ENCODE measurements at places on chromosomes 1 and 21.
A peak's percentile ranks its signal among the peaks of the same experiment; 100 is the strongest.

GRCh38 chr1:239178961-239179360 is 207.4 kb upstream of the CHRM3 start:
- no peak for DNase-seq

DNA sequence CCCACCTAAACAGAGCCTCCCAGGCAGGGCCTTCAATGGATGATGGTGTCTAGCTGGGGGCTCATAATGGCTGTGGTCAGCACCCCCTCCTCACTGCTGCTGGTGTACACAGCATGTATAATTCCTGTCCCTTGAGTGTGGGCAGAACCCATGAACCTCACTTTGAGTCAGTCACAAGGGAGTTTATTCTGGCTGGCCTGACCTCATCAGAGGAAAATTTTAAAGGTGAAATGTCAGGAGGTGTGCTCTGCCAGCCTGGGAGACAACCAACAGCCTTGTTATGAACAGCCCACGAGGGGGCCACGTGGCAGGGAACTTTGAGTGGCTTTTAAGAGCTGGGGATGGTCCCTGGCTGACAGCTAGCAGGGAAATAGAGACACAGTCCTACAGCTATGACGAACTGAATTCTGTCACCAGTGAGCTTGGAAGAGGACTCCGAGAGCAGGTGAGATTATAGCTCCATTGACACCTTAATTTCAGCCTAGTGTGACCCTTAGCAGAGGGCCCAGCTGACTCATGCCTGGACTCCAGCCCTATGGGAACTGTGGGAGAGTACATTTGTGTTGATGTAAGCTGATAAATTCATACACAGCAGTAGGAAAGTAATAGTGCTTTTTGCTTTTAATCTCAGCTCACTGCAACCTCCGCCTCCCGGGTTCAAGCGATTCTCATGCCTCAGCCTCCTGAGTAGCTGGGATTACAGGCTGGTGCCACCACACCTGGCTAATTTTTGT is 73.5 kb upstream of the RUNX3 start:
- no peak for DNase-seq

DNA sequence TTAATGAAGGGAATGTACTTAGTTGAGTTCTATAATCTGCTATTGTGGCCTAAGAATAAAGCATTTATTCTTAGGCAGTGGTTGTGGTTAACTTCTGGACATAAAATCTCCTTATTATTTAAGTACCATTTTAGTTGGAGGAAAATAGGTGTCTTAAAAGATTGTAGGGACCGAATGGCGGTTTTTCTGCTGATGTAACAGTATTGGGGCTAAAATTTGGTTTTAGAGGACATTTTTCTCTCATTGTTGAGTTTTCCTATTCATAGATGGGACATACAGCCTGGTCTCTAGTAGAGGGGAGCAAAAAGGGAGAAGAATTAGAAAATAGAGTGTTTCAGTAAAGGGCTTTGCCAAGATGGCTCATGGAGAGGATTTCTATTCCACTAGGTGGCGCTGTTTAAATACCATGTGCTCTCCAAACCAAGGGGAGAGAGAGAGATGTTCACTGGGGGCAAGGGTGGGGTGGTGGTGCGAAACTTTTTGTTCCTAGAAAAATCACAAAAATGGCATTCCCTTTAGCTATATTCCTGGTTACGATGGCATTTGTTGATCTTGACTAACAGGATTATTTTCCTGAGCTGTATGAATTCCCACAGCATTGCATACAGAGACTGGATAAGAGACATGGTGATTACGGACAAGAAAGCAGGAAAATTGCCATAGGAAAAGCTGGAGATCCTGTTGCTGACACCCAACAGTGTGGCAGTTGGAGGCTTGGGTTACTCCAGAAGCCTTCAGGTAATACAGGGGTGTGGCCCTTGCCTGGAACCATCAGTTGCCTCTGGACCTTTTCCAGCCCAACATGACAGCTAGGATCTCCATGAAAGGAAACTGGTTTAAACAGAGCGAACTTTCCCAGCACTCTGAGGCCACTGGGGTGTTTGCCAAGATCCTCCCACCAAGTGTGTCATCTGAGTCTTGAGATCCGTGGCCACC is 18.2 kb upstream of the FCGR2A start:
- DNase-seq = no peak

GRCh38 chr21:38175306-38175705 is 81.5 kb upstream of the KCNJ15 start:
- no peak for DNase-seq

- DNase-seq = no peak
These were observed 411.6 kb downstream of the MATN1 start for GRCh38 chr1:30311749-30312148.

GRCh38 chr1:29282924-29283803 is 46.8 kb downstream of the PTPRU start:
- DNase-seq = no peak

GRCh38 chr1:15504436-15504835 is 19.6 kb downstream of the CASP9 start:
- DNase-seq = no peak

- DNase-seq = no peak
These were observed 459.8 kb downstream of the KCNT2 start for GRCh38 chr1:196148367-196148970.

GRCh38 chr1:7149080-7149838 is 364.0 kb downstream of the CAMTA1 start:
- DNase-seq = no peak

GRCh38 chr1:177306981-177307380 is 136.2 kb downstream of the BRINP2 start:
- DNase-seq = no peak

GRCh38 chr1:48105165-48105564 is 108.0 kb upstream of the TRABD2B start:
- DNase-seq = no peak

DNA sequence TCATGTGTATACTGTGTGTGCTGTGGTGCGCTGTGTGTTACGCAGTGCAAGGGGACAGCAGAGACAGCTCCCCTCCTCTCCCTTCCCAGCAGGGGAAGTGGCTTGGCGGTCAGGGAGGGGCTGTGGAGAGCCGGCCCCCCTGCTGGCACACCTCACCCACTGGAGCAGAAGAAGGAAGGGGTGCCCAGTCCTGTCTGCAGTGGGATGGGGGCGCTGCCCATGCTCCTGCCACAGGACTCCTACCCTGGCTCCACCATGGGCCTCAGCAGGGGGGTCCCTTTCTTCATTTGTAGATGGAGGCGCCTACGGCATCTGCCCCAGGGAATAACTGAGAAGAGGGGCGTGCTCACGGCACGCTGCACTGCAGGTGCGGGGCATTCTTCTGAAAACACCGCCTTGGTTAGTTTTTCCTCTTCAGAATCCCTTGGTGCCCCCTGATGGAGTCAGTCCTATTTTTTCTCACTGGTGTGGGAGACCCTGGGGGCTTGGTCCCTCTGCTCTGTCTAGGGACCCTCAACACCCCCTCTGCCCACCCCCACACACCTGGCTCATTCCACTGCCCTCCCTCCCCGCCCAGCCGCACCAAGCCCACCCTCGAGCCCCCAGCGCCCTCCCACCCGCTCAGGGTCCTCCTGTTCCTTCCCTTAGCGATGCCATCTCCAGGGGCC is 13.8 kb upstream of the LDLRAP1 start:
- DNase-seq = no peak

- no peak for DNase-seq
These were observed 10.0 kb downstream of the ARMH1 start for GRCh38 chr1:44684525-44684924.

DNA sequence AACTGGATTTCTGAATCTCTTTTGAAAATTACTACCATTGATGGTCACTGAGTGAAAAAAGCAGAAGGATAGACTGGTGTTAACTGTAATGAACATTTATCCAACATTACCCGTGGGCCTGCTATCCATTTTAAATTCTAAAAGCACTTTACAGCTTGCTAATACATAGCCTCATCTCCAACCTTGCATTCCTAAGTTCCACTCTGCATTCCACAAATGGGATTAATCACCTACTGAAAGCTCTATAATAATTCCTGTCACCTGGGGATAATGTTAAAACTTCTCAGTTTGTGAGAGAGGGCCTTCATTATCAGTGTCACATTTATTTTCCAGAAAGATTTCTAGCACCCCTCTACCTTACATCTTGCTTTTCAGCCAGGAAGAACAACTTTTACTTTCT is 38.2 kb downstream of the PTPRC start:
- DNase-seq = no peak

GRCh38 chr1:186255266-186255665 is 119.8 kb downstream of the TPR start:
- DNase-seq = no peak

DNA sequence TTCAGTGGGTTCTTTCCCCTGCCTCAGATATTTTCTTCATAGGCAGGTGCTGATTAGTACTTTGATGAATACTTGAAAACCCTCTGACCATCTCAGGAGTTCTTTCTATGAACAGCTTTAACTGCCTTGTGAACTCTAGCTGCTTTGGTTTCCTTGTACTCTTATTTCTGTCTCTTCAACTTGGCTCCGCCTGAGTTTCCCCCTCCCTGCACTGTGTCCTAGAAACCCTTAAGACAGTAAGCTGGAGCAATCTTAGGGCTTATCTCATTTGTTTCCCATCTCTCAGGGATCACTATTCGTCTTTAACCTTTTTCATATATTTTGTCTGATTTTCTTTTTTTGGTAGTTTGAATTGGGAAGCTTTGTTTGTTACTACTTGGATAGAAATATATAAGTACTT is 99.1 kb downstream of the PKN2 start:
- no peak for DNase-seq

DNA sequence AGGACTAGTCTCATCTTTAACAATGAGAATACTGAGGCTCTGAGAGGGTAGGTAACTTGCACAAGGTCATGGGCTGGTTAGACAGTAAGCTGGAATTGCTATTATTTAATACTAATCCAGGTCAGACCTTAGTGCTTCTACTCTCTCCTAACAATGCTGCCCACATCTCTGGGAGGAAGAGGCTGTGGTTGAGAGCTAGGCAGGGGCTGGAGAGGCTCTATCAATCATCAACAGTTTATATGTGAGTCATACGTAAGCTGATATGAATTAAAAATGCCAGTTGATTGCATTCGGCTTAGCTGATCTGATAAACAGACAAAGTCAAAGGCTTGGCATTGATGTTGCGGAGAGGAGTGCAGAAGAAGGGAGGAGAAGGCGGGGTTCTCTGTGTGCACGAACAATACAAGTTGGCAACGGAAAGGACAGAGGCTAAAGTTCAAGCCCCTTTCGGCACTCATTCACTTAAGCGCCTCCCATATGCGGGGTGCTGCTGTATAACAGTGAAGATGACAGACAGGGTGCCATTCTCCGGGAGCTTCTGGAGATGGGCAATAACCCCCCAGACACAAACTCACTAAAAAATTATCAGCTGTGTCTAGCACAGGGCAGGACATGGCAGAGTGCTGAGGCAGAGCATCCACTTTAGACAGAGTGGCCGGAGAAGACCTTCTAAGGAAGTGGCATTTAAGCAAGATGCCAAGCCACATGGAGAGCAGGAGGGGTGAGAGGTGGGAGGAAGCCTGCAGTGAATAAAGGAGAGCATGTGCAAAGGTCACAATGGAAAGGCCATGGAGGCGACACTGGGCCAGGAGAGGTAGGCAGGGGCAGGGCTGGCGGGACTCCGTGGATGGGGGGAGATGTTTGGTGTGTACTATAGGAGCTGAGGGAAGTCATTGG is 195.2 kb downstream of the ZSCAN20 start:
- no peak for DNase-seq

DNA sequence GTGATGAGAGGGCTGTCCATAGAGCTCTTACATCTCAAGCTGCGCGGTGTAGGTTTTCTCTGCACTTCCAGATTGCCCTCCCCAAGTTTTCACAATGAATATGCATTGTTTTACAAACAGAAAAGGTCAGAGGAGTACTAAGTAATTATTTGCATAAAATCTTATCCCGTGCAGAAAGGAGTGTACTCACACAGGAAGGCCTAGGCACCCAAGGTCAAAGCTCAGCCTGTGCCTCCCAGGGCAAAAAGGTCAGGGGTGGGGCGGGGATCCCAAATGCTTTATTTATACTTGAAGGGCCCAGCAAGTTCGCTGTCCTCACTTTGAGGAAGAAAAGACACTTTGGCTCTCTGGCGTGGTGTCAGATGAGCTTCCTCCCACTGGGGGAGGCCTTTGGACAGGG is 10.3 kb upstream of the KCNE1 start:
- DNase-seq = no peak

GRCh38 chr1:202164271-202165037 is 4.1 kb upstream of the PTPN7 start:
- DNase-seq = peak; percentile 74

DNA sequence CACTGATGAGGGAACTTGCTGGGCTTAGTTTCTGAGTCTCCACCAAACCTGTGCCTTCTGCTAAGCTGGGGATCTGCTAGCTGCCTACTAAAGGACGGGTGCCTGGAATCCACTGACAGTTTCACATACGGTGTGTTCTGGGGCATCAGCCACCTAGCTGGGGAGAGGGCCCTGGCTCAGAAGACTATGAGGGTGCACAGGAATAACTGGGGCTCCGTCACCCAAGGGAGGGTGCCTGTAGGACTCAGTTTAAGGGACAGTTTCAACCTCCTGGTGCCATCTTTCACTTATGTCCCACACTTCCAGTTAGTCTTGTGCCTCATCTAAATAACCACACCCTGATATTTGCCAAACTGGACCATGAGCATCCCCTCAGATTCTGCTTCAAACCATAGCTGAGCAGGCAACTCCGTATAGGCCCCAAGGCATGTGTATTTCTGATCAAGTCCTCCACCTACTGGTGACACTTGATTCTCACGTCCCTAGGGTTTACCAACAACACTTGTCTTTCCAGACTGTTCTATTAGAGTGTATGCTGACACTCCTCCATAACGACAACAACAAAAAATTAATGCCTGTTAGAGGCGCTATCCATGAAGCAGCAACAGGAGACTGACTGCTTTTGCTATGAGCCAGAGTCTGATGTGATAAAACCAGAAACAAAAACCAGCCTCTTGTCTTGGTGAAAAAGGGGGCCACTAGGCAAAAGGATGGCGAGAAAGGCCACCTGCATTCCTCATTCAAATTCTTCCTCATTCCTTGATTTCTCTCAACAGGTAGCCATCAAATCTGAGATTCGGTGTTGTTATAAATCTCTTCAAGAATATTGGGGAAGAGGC is 55.0 kb upstream of the PAXBP1 start:
- DNase-seq = peak; percentile 4

GRCh38 chr1:114511032-114511785 is at the start of gene TRIM33:
Gene TRIM33 (minus strand): TSS chr1:114511203. CDS start chr1:114511076, 127 bp downstream.
- DNase-seq = peak; percentile 85
